T-helper 9 cell (primary cell): ENCODE measurements at places on chromosomes 7 and 10.

GRCh38 chr7:15478401-15478800 is 83.4 kb downstream of the AGMO start:
- DNase-seq = no peak

GRCh38 chr10:28449926-28450325 is 83.0 kb upstream of the WAC start:
- DNase-seq = no peak

DNA sequence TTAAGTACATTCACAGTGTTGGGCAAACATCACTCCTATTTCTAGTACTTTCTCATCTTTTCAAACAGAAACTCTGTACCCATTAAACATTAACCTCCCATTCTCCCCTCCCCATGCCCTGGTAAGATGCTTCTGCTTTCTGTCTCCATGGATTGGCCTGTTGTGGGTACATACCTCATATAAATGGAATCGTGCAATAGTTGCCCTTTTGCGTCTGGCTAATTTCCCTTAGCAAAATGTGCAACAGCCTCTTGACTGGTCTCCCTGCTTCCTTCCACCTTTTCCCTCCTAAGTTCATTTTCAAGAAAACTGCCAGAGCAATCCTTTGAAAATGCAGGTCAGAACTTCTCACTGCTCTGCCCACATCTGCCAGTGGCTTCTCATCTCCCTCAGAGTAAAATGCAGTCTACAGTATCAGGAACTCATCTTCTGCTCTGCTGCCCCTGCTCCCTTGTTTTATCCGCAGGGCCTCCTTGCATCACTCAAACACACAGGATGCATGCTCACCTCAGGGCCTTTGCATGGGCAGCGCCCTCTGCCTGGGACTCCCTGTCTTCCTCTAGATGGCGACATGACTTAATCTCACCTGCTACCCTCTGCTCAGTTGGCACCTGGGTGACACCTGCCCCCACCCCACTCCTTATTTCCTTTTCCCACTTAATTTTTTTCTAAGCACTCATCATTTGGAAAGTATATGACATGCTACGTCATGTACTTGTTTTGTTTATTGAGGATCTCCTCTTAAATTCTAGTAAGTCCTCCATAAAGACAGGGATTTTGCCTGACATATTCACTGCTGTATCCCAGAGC is 44.3 kb upstream of the ECHDC3 start:
- no peak for DNase-seq

DNA sequence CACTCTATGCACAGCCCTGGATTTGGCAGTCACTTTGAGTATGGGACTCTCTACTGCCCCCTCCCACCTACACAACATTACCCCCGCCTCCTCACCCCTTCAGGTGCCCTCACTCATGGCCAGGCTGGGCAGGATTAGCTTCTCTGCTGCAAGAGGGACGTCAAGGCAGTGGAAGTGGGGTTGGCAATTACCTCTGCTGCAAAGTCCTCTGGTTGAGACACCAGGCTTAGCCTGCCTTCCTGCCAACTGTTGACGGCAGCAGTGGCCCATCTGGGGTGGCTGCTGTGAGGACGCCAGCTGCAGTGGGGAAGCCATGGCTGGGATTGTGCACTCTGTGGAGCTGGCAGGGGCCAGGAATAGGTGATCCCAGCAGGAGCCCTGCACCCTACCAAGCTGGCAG is 26.7 kb downstream of the SVIL start:
- no peak for DNase-seq

GRCh38 chr10:76902949-76903348 is 734.7 kb downstream of the KCNMA1 start:
- no peak for DNase-seq

DNA sequence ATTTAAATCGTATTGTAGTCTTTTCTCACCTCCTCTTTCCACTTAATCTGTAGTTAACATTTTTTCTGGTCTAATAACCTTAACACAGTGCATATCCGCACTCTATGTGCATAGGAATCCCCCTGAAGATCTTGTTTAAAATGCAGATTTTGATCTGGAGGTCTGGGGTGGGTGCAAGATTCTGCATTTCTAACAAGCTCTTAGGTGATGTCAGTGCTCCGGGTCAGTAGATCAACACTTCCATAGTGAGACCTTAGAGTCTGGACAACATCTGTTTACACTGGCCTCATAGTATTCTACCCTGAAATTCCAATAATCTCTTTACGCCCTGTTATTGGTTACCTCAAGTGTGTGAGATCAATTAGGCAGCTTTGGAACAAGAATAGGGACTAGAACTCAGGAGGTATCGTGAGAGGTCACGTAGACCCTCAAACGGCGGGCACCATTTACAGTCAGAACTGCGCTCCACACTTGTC is 434 bp upstream of the PLEKHA8 start:
- DNase-seq = no peak

- DNase-seq = peak; percentile 66
Measured at GRCh38 chr7:38107486-38107893, 70.6 kb upstream of the STARD3NL start.

DNA sequence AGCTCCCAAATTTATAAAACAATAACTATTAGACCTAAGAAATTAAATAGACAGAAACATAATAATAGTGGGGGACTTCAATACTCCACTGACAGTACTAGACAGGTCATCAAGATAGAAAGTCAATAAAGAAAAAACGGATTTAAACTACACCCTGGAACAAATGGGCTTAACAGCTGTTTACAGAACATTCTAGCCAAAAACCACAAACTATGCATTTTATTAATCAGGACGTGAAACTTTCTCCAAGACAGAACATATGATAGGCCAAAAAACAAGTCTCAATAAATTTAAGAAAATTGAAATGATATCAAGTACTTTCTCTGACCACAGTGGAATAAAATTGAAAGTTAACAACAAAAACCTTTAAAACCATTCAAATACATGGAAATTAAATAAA is 46.4 kb downstream of the ZNF680 start:
- no peak for DNase-seq

- no peak for DNase-seq
Measured at GRCh38 chr10:18352175-18352574, 212.0 kb downstream of the CACNB2 start.

DNA sequence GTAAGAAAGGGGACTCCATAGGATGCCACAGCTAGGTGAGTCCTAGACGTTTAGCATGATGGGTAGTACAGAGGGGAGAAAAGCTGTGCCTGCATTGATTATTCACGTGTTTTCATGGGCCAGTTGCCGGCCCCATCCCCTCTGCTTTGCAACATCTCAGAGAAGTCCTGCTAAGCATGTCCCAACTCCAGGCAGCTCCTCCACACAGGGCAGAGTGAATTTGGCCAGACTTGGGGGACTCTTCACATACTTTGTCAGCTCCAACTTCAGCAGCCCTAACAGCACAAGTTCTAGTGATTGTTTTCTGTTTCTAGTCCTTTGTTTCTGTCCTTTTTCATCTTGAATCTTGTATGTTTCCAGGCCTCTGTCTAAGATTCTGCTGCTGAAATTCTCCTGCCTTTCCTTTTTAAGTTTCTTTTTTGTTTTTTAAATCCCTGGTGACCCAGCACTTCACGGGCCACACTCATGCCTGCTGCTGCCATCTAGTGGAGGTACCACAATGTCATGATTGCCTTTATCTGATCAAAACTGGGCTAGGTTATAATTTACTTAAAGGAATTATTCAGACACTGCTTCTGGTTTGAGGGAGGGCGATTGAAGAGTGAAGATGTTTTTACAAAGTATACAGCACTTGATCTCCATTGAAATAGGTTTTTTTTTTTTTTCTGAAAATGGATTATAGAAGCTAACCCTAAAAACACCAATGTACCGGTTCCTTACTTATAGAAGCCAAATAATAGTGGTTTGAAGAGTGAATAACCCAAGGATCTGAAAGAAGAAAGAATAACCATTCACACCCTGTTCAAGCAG is 276.9 kb downstream of the CSTF2T start:
- DNase-seq = peak; percentile 1

DNA sequence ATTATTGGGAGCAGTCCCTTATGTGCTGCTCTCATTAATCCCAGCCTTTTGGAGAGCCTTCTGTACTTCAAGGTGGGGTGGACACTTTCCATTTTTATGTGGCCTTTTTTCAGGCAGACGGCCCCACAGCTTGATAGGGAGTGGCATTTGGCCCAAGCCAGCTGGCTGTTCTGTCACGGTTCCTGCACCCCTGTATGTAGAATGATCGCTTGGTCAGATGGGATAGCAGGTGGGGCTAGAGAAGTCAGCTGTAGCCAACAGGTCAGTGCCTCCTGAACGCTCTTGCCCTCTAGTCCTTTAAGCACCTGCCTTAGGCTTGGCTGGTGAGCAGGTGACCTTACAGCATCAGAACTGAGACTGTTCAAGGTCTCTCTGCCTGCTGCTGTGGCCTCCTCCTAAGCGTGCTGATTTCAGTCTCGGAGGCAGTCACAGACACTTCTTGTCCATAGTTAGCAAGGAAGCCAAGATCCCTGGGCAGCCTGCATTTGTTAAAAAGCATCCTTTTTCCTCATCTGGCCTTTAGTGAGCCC is 95.3 kb downstream of the LRRC4 start:
- DNase-seq = no peak

GRCh38 chr10:24381235-24382010 is 172.5 kb downstream of the KIAA1217 start:
- DNase-seq = no peak

DNA sequence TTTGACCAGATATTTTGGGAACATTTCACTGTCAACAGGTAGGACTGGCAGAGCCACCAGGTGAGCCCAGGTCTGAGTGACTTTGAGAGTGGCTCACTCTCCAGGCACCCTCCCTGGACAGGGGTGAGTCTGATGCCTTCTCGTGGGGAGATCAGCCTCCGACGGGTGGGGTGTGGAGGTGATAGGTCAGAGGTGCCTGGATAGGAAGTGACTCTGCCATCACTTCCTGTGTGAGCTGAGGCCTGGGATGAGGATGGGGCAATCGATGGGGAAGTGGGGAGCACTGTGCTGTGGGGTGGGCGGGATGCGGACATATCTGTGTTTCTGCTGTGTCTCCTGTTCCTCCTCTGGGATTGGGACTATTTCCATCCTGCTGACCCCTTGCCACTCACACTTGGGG is 34.6 kb downstream of the IFT22 start:
- DNase-seq = no peak

DNA sequence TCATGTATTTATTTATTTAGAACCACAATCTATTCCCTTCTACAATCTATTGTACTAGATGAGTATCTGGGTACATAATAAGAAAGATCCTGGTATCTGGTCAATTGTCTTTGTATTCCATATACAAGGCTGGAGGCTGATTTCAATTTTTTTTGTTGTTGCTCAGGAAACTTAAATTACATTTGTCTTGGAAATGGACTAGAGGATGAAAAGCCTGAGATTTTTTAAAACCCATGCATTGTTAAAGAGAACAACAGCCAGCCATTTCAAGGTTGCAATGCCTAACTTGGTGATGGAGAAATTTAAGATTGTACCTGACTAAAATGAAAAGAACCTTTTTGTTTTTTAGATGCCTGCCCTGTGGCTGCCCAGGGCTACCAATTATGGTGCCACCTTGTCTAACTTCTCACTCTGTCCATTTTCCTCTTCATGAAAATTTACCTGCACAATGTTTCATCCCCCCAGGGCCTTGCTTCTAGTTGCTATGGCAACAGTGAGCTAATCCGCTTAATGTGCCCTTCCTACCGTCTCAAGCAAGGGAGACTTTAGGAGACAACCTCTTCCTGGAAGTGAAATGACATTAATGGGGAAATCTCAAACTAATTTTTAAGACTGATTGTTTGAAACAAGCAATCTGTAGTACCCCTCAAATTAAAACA is 203.7 kb upstream of the PHYHIPL start:
- no peak for DNase-seq

DNA sequence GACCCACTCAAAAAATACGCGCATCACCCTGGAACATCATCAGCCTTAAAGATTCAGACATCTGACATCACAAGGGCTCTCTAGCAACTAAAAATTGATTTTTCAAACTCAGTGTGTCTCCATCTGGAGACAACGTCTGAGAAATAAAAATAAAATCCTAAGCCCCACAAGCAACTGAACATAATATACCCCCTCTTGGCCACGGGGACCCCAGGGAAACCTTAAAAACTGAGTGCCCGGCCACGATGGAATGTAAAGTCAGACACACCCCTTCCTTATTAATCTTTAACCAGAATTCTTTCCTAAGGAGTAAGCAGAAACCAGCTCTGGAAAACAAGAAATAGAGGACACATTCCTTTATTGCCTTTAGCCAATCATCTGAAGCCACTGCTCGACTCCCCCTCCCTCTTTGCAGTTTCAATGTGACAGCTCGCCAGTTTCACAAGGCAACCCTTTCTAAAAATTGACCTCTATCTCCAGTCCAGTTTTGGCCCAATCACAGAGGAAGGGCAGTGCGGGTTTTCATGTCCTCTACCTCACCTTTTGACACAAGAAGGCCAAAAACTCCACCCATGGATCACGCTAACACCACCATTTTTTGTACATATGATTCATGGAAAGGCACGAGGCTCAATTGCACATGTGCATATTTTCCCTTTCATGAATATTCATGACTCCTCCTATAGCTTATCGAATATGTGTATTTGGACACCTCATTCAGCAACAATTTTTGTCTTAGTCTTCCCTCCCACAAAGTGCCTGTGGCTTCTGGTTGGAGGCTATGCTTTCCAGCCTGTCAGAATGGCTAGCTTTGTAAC is 24.2 kb downstream of the IFIT3 start:
- no peak for DNase-seq

DNA sequence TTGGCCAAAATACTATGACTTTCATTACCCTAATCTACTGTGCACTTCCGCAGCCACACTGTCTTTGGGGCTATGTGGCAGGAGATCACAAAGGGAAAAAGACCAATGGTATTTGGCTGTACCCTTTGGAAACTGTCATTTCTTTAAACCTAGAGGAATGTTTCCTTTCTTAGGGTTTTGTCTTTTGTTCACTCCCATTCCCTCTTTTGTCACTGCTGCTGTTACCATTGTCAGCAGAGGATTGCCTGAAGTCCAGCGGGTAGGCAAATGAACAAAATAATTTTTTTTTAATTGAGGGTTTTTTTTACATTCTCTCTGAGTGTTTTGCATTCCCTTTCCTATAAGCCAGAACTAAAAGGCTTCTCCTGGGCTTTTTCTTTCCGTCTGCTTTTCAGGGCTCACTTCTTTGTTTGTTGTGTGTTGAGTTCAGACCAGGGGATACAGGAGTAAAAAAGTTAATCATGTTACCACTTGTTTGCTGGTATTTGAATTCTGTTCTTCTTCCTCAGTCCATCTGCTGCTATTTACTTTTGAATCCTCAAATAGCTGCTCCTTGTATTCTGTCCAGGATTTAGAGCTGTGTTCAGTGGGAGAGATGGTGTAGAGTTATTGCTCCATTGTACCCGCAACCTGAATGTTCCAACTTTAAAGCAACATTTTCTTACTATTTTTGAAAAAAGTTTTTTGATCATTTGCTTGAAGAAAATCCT is 374.6 kb downstream of the SUGCT start:
- DNase-seq = no peak

DNA sequence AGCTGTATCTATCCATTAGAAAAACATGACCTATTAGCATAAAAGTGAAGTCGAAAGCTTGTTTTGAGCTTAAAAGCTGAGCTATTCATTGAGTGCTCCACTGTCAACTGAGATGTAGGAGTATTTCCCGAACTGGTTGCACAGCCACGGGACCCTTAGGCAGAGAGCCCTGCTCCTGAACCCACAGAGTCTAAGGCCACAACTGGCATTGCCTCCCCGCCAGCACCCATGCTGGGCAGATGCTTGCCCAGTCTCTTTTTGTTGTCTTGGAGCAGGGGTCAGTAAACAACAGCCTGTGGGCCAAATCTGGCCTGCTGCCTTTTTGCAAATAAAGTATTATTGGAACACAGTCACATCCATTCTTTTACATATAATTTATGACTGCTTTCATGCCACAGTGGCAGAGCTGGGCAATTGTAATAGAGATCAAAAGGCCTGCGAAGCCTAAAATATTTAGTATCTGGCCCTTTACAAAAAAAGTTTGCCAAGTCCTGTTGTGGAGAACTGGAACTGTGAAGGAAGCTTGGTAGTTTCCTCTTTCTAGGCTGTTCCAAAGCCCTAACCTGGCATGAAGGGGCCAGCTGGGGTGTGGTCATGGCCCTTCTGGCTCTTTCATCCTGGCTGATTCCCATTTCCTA is 58.4 kb upstream of the WAPL start:
- DNase-seq = no peak
